ENCODE measurements at places on chromosomes 1 and 21.

DNA sequence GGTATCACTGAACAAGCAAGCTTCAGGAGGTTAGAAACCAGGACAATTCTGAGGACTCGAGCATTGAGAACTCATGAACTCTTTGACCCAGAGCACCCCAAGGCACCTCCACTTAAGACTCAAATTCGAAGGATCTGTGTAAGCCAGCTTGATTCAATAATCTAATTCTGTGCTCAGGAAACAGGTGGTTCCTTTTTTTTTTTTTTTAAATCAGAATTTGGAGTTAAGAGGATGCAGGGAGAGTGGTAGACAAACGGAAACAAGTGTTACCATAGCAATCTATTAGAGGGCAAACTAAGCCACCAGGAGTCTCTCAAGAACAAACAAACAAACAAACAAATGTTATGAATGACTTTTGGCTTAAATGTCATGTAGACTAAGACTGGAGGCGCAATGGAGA is 53.8 kb upstream of the DPH5 start:
- no peak for DNase-seq

DNA sequence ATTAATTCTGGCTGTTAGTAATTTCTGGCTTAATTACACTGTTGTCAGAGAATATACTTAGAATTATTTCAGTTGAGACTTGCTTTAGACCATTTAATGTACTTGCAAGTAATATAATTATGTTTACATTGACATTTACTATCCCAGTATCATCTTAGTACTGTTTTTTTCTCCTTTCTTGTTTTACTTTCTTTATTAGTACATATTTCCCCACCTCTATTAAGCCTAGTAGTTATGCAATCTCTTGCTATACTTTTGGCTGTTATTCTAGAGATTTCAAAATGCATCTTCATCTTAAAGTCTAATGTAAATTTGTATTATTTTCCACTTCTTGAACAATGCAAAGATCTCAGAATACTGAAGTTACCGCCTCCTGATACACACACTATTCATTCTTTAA is 24.4 kb downstream of the BRWD1 start:
- DNase-seq = no peak

GRCh38 chr1:30840904-30841598 is 67.5 kb downstream of the SDC3 start:
- no peak for DNase-seq

- DNase-seq = no peak
Measured at GRCh38 chr1:15155888-15156741, 2.6 kb downstream of the TMEM51 start.

- DNase-seq = no peak
Measured at GRCh38 chr1:31688233-31688918, 15.4 kb downstream of the COL16A1 start.

GRCh38 chr21:24456358-24456757 is 1150.9 kb downstream of the MRPL39 start:
- no peak for DNase-seq

GRCh38 chr1:208115924-208116640 is 128.1 kb downstream of the PLXNA2 start:
- DNase-seq = no peak
